ENCODE measurements at places on chromosomes 13 and 19.

GRCh38 chr13:20772401-20773131 is 1.2 kb downstream of the EEF1AKMT1 start:
- peaks cover 69% of the 10 kb centered on the region for H3K36me3 ChIP-seq
- peak overlapping the region; percentile 98 for H3K27ac ChIP-seq
- peaks cover 50% of the 10 kb centered on the region for H3K4me1 ChIP-seq
- peak overlapping the region; percentile 93 for H3K4me3 ChIP-seq

GRCh38 chr13:43244481-43244880 is 221.1 kb downstream of the DNAJC15 start:
- H3K27ac ChIP-seq, result no peak overlapping the region
- no peaks in the 10 kb centered on the region for H3K36me3 ChIP-seq
- DNase-seq, result no peak

GRCh38 chr13:63449550-63449949 is 2033.9 kb upstream of the PCDH20 start:
- no peak overlapping the region for H3K27ac ChIP-seq
- H3K36me3 ChIP-seq, result no peaks in the 10 kb centered on the region
- H3K4me1 ChIP-seq, result no peaks in the 10 kb centered on the region
- H3K4me3 ChIP-seq, result no peak overlapping the region
- no peak for DNase-seq

DNA sequence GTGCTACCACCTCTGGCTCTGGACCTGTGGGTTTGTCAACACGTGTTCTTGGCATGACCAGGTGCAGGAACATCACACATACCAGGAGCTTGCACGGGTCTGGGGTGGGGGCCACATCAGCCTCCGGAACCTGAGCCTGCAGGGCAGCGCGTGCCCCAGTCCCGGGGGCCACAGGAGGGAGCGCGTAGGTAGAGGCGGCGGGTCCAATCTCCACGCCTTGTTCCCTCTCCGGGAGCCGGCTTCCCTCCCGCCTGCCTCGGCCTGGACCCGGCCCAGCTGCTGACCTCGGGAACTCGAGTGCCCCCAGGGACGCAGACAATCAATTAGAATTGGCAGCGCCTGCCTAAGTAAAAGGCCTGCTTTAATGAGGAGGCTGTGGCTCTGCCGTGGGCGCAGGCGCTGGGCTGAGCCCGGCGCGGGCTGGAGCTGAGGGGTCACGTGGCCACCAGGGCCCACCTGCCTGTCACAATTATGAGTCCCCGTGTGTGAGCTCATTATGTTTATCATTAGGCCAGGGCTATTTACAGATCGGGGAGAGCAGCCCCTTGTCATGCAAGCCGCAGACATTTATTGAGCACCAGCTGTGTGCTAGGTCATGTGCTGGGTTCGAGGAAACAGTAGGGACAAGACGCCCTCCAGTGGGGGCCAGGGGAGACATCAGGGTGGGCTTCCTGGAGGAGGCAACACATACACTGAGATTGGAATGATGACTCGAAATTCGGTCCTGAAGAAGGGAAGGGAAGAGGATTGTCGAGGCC is 32.2 kb upstream of the TNFAIP8L1 start:
- H3K4me1 ChIP-seq, result peaks cover 2% of the 10 kb centered on the region
- no peak overlapping the region for H3K4me3 ChIP-seq
- peaks cover 23% of the 10 kb centered on the region for H3K27me3 ChIP-seq
- DNase-seq, result no peak
- H3K27ac ChIP-seq, result no peak overlapping the region

- H3K36me3 ChIP-seq, result no peaks in the 10 kb centered on the region
- H3K4me1 ChIP-seq, result no peaks in the 10 kb centered on the region
- no peak overlapping the region for H3K27ac ChIP-seq
- no peaks in the 10 kb centered on the region for H3K27me3 ChIP-seq
Observed at GRCh38 chr13:63910511-63910910, 2494.9 kb upstream of the PCDH20 start.

- no peak for DNase-seq
- no peak overlapping the region for H3K4me3 ChIP-seq
- no peak overlapping the region for H3K27ac ChIP-seq
- H3K4me1 ChIP-seq, result no peaks in the 10 kb centered on the region
Observed at GRCh38 chr13:90938848-90939247, 408.6 kb upstream of the MIR17HG start.

Measured in activated naive CD8-positive, alpha-beta T cell treated with anti-CD3 and anti-CD28 coated beads, Interleukin-2, amount 50 U/mL, for 24 hours (primary cell).